NCI-H460 (cell line): ENCODE measurements at places on chromosomes 2 and 18.
A peak's percentile ranks its signal among the peaks of the same experiment; 100 is the strongest.

- no peak for DNase-seq
Observed at GRCh38 chr2:175806125-175806490, 196.0 kb downstream of the LNPK start.

GRCh38 chr18:63253014-63253413 is 66.6 kb downstream of the BCL2 start:
- DNase-seq: no peak

- peak; percentile 26 for DNase-seq
Observed at GRCh38 chr2:98731041-98731893, at the start of gene MGAT4A. MGAT4A (minus strand) TSS chr2:98731132; CDS start chr2:98726332, 4,800 bp downstream.

- DNase-seq: no peak
Observed at GRCh38 chr2:29195796-29196195, 80.6 kb downstream of the CLIP4 start.

DNA sequence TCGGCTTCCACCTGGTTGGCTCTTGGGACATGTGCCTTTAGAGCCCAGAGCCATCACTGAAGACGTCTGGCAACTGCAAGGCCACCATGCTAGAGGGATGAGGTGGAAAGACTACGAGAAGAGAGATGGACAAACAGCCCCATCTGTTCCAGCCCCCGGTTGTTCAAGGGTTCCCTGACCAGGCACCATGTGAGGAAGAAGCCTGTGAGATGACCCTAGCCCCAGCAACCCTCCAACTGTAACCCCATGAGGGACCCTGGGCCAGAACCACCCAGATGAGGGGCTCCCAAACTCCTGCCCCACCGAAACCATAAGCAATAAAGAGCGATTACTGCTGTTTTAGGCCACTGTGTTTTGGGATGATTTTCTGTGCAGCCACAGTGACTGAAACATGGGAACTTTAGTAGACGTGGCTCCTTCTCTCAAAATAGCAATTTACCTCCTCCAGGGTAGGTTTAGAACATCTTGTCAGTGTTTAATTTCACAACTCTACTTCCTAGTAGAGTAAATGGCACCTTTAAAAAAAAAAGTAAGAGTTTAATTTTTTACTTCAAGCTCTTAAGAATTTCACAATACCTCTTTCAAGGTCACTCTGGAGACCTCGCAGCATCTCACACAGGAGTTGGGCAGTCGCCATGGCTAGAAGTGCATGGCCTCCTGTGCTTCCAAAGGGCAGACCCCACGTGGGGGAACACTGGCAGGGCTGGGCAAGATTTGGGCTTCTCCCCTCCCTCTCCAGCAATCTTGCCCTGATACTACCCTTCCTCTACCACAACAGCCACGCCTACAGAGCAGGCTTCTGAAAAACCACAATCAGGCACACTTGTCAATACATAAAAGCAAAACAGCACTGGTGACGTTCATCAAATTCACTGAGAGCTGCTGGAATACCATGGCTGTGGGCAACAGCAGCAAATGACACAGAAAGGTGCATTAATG is 48.8 kb downstream of the TMEM163 start:
- DNase-seq: no peak

- no peak for DNase-seq
Observed at GRCh38 chr2:233814056-233814835, 36.1 kb downstream of the MROH2A start.

DNA sequence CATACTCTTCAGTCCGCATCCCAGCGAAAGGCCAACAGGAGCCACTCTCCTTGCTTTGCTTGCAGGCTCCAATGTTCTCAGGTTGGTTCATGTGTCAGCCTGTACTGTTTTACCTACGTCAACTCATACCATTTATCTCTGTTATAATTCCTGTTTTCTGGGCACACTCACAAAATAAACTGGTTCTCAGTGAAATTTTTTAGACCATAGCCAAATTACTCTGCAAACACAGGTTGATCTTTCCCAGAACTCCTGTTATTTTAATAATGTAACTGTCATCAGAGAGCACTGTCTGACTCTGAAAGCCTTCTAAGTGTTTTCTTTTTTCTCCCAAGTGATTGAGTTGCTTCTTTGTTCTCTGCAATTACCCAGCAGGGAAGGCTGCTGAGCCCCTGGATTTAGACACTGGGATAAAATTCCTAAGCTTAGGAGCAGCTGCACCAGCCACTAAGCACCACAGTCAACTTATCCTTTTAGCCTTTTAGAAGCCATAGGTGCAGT is 111.6 kb upstream of the PIEZO2 start:
- no peak for DNase-seq

DNA sequence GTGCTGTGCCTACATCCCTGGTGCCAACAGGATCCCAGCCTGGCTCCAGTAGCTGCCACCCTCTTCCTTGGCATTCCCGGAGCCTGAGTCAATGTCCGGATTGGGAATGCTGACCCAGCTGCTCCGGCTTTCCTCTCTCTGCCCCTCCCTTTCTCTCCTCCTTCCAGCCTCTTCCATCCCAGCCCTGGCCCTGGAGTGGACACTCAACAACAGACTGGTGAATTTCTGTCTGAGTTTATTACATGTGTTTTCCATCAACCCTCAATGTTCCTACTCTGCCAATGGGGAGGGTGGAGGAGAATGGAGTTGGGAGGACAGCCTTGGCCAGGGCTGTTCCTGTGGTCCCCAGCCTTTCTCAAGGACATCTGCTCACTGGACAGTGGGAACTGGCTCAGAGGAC is 917 bp upstream of the PRKAG3 start:
- no peak for DNase-seq

GRCh38 chr18:69725855-69726508 is 221.7 kb downstream of the CD226 start:
- no peak for DNase-seq

GRCh38 chr18:13450289-13451212 is 232.0 kb downstream of the LDLRAD4 start:
- DNase-seq: no peak

DNA sequence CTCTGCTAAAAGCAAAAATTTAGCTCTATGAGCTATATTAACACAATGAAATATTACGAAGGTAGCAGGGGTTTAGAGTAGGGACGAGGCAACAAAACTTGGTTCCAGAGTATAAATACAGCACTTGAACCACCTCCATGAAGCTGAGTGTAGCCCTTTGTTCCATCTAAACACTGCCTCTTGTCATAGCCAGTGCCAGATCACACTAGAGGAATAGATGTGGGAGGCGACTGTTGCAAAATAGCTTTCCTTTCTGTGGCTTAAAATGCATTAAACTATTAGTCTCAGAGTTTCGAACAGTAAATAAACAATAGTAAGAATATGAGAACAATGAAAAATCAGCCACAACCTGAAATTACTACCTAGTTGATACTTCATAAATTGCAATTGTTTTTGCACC is 29.8 kb downstream of the PIEZO2 start:
- no peak for DNase-seq

- no peak for DNase-seq
Observed at GRCh38 chr2:239258248-239258647, 142.6 kb downstream of the HDAC4 start.

DNA sequence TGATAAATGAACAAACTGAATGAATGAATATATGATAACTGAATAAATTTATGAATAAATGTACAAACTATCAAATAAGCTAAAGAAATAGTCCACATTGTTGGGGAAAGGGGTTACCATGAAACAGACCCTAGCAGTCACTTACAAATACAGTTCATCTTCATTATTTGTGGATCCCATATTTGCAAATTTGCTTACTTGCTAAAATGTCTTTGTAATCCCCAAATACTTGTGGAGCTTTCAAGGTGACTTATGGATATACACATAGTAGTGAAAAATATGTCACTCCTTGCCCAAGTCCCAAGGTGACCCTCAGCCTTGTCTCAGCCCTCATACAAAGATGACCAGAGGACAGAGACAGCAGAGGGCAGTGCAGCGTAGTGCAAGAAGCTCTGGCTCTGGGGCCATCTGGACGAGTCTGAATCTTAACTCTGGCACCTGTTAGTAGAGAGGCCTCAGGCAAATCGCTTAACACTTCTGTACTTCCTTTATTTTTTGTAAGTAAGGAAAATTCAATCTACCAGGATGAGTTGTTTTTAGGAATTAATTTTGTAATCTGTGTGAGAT is 3.1 kb downstream of the PAIP2B start:
- DNase-seq: peak; percentile 64

DNA sequence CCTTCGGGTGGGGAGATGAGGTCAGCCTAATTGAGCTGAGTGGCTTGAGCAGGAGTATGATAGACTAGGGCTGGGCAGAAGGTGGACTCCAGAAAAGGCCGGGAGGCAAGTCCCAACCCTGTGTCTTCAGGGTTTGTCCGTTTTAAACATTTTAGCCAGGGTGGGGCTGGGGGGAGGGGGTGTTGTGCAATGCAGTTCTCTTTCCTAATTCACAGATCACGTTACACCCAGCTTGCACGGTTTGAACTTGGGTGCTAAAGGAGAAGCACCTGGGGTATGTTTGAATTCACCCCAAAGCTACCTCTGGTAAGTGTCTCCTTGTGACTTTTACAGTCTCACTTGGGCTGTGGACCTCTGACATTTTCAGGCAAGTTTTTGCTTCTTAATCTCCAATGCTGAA is 233.3 kb downstream of the AGAP1 start:
- DNase-seq: no peak

DNA sequence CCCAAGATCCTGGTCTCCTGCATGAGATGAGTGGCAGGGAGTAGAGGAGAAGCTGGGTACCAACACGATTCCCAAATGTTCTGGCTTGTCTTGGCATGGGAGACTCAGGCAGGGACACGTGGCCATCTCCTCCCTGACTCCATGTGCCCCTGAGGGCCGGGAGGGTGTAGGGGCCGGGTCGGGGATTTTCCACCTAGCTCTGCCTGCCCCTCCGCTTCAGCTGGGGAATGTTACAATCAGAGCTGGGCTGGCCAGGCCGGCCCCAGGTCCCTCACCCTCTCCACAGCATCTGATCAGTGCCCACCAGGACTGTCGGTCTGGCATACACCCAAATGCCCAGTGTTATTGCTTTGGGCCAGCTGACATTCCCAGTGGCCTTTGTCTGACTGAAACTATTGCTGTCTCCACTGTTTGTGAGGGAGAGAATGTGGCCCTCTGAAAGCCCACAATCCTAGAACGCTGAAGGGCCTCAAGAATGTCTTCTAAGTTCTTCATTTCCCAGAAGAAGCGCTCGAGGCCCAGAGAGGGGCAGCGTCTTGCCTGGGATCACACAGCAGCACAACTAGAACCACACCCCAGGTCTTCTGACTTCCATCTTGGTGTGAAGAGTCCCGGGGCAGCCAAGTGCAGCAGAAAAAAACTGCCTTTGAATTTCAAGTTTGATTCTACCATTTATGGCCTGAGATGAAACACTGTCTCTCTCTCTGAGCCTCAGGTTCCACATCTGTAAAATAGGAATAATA is 23.2 kb downstream of the KCNK3 start:
- DNase-seq: no peak

GRCh38 chr2:171651667-171652415 is 35.4 kb upstream of the DYNC1I2 start:
- DNase-seq: no peak

- DNase-seq: no peak
Observed at GRCh38 chr2:232635820-232636219, 2.4 kb downstream of the EFHD1 start.

DNA sequence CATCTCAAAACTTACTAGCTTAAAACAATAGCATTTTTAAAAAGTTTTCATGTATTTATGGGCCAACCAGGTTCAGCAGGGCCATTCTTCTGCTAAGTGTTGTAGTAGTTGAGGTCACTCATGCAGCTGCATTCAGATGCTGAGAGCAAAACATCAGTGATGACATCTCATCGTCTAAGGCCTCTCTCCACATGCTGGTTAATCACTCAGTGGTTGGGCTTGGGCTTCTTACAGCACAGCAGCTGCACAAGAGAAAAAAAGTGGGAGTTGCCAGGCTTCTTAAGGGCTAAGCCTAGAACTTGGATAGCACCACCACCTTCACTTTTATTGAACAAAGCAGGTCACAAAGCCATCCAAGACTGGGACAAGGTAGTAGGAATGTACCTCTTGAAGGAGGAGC is 190.3 kb downstream of the IRS1 start:
- DNase-seq: no peak

GRCh38 chr2:235333076-235333475 is 160.8 kb upstream of the AGAP1 start:
- DNase-seq: no peak

GRCh38 chr2:60855989-60856669 is 25.2 kb upstream of the REL start:
- no peak for DNase-seq

GRCh38 chr2:159204381-159205144 is 81.9 kb downstream of the WDSUB1 start:
- no peak for DNase-seq

- no peak for DNase-seq
Observed at GRCh38 chr18:12960395-12960794, 12.6 kb downstream of the SEH1L start.

DNA sequence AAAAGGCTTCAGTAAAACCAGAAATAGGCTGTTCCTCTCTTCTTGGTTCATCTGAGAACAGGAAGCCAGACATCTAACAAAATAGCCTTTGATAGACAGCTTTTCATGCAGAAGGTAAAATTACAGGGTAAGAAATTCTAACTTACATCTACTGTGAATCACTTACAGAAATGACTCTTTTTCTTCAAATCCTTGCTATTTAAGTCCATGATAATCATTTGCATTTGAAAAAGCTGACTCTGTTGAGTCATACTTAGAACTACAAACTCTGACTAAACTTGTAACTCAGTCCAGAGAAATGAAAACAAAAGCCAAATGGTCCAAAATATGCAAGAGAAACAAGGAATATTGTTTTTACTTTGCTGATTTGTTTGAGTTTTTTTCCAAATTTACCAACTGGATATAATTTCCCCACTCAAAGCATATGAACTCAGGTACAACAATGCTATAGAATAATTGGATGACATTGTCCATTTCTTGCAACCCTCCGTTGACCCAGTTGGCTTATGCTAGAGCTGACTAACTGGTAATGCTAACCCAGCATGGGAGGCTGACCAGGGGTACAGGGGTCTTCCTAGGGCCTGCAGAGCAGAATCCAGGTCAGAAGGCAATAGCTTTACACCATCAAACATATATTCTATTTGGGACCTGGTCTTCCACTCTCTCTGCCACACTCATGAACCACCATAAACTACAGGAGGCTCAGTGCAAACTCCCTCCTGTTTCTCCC is 18.8 kb upstream of the MREG start:
- DNase-seq: no peak

DNA sequence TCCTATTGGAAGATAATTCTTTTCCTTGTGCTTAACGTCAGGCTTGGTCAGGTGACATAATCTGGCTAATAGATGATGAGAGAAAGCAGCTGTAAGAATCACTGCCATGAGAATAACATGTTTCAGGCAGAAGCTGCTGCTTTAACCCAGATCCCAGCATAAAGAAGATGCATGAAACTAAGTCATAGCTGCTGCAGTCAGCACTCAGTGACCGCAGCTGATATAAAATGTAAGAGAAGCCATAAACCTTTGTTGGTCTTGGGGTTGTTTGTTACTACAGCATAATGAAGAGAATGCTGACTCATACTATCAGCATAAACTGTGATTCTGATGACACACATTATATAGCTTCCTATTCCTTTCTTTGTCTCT is 274.3 kb upstream of the TRIB2 start:
- no peak for DNase-seq
